ENCODE measurements at places on chromosomes 6 and 20. TPM values are rescaled to one million over a fixed set of nuclear protein-coding genes. Genes with fewer than 3 reads are reported as not detected.

TFAP2D gene
- 0.46 TPM for total RNA-seq

SLC32A1 gene
- total RNA-seq = not detected

CNR1 gene
- 0.07 TPM for total RNA-seq

HLA-DMA gene
- 3.3 TPM for total RNA-seq

MYL9 gene
- total RNA-seq = 54.0 TPM

PBOV1 gene
- total RNA-seq = not detected

CLVS2 gene
- total RNA-seq = not detected

FNDC1 gene
- total RNA-seq = 0.46 TPM

MYMX gene
- 0.33 TPM for total RNA-seq

ZSCAN23 gene
- total RNA-seq = 4.7 TPM

MDFI gene
- total RNA-seq = 0.33 TPM

RPS21 gene
- total RNA-seq = 251 TPM

WFDC10B gene
- total RNA-seq = not detected

LY6G5B gene
- 4.0 TPM for total RNA-seq

DOK5 gene
- 55.3 TPM for total RNA-seq

OLIG3 gene
- total RNA-seq = not detected

GPR63 gene
- 0.20 TPM for total RNA-seq

ENPP3 gene
- 0.23 TPM for total RNA-seq

CD109 gene
- total RNA-seq = 46.1 TPM

ELOVL2 gene
- 0.85 TPM for total RNA-seq

ABHD16B gene
- not detected for total RNA-seq

GSTA5 gene
- not detected for total RNA-seq

LY6G6F gene
- not detected for total RNA-seq

MPIG6B gene
- not detected for total RNA-seq

HCK gene
- total RNA-seq = not detected

CAP2 gene
- 17.9 TPM for total RNA-seq

SLC18B1 gene
- total RNA-seq = 3.4 TPM

PACRG gene
- 0.20 TPM for total RNA-seq

NKAIN4 gene
- not detected for total RNA-seq

SPATS1 gene
- total RNA-seq = not detected

HLA-DRA gene
- total RNA-seq = 5.2 TPM

SLC4A11 gene
- total RNA-seq = 1.2 TPM

Data from smooth muscle cell of the pulmonary artery (primary cell).